ENCODE measurements at places on chromosomes 2 and 18. TPM values are rescaled to one million over a fixed set of nuclear protein-coding genes. Genes with fewer than 3 reads are reported as not detected.

IL1RL2 gene
- total RNA-seq: not detected

CYP1B1 gene
- 1.1 TPM for total RNA-seq

GDF7 gene
- 0.17 TPM for total RNA-seq

DNER gene
- total RNA-seq: 0.91 TPM

UGT1A4 gene
- not detected for total RNA-seq

HIBCH gene
- 54.8 TPM for total RNA-seq

AKAIN1 gene
- not detected for total RNA-seq

CD28 gene
- not detected for total RNA-seq

SLC66A2 gene
- total RNA-seq: 31.6 TPM

UPP2 gene
- not detected for total RNA-seq

WDFY1 gene
- 54.6 TPM for total RNA-seq

RAB6C gene
- total RNA-seq: not detected

IL36A gene
- not detected for total RNA-seq

COLEC12 gene
- total RNA-seq: 0.55 TPM

DNA sequence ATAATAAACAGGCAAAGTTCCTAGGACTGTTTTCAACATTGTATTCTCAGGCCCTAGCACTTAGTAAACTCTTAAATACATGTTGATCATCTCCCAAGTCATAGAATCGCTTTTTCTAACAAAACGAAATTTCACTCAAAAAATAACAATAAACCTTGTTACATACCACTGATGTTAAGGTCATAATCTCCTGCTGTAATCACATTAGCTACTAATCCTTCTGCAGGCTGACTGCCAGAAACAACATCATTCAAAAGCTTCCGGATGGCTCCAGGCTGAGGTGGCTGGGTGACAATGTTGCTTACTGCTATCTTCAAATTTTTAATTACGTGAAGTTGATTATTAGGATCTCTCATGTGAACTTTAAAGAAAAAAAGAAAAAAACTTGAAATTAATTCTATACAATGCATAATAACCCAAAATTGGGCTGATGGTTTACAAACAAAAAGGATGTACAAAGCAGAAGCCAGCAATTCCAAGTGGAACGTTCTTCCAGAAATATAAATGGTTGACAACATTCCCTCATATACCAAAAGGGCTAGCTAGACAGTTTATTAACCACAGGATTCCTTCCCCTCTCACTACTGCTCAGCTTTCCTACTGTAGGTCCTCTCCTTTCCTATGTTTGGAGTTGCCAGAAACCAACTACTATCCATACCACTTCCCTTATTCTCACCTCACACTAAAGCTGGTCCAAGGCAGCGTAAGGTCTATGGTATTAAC, 11.6 kb downstream of the TRAPPC8 start:
- peak overlapping the region; percentile 53 for H3K27ac ChIP-seq
- DNase-seq: no peak
- H3K27me3 ChIP-seq: no peaks in the 10 kb centered on the region
- peaks cover 2% of the 10 kb centered on the region for H3K4me1 ChIP-seq
- H3K4me3 ChIP-seq: no peak overlapping the region

DNA sequence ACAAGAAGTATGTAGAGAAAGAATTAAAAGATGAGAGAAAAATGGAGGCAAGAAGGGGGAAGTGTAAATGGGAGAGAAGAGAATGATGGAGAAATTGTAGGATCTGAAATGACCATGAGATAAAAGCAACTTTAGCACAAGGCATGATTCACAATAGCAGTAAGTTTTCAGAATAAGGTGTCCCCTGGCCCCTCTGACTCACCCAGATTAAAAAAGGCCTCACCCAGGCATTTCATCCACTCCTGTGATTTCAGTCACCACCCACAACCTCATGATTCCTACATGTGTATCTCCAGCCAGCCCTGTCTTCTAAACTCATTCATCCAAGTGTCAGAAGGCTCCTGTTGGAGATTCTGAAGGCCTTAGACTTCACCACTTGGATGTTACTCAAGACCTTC, 56.6 kb downstream of the SP100 start:
- H3K27ac ChIP-seq: no peak overlapping the region
- H3K4me3 ChIP-seq: no peak overlapping the region
- no peaks in the 10 kb centered on the region for H3K4me1 ChIP-seq
- H3K27me3 ChIP-seq: no peaks in the 10 kb centered on the region

GRCh38 chr2:190432567-190433231, 24.5 kb downstream of the MFSD6 start:
- no peaks in the 10 kb centered on the region for H3K27me3 ChIP-seq
- no peaks in the 10 kb centered on the region for H3K4me1 ChIP-seq
- H3K4me3 ChIP-seq: no peak overlapping the region
- no peak overlapping the region for H3K27ac ChIP-seq
- no peak for DNase-seq
- H3K36me3 ChIP-seq: peaks cover 16% of the 10 kb centered on the region

DNA sequence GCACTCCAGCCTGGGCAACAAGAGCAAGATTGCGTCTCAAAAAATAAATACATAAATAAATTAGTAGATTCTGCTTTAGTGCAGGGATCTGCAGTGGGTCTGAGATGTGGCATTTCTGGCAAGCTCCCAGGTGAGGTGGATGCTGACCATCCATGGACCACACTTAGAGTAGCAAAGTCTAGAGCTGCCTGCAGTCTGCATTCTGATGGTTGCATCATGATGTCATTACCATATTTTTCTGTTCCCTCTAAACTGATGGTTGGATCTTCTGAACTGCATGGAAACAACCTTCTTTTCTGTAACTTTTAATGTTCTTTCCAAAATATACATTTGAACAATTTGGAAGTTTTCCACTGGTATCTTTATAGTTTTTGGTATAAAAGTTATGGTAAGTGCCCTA, 42.9 kb downstream of the MYL12B start:
- no peak for DNase-seq
- no peak overlapping the region for H3K4me3 ChIP-seq
- H3K36me3 ChIP-seq: no peaks in the 10 kb centered on the region
- H3K27ac ChIP-seq: no peak overlapping the region
- no peaks in the 10 kb centered on the region for H3K4me1 ChIP-seq

GRCh38 chr2:231785822-231786176, 446 bp upstream of the COPS7B start:
- no peak for DNase-seq
- H3K36me3 ChIP-seq: peaks cover 5% of the 10 kb centered on the region
- H3K27me3 ChIP-seq: no peaks in the 10 kb centered on the region
- peaks cover 32% of the 10 kb centered on the region for H3K4me1 ChIP-seq

GRCh38 chr2:52022006-52022405, 990.1 kb upstream of the NRXN1 start:
- H3K4me1 ChIP-seq: no peaks in the 10 kb centered on the region
- no peaks in the 10 kb centered on the region for H3K36me3 ChIP-seq
- H3K27me3 ChIP-seq: no peaks in the 10 kb centered on the region
- H3K27ac ChIP-seq: no peak overlapping the region
- no peak overlapping the region for H3K4me3 ChIP-seq

- H3K36me3 ChIP-seq: no peaks in the 10 kb centered on the region
- H3K27ac ChIP-seq: no peak overlapping the region
- peaks cover 18% of the 10 kb centered on the region for H3K27me3 ChIP-seq
Observed at GRCh38 chr2:45860136-45861121, 209.0 kb downstream of the PRKCE start.

DNA sequence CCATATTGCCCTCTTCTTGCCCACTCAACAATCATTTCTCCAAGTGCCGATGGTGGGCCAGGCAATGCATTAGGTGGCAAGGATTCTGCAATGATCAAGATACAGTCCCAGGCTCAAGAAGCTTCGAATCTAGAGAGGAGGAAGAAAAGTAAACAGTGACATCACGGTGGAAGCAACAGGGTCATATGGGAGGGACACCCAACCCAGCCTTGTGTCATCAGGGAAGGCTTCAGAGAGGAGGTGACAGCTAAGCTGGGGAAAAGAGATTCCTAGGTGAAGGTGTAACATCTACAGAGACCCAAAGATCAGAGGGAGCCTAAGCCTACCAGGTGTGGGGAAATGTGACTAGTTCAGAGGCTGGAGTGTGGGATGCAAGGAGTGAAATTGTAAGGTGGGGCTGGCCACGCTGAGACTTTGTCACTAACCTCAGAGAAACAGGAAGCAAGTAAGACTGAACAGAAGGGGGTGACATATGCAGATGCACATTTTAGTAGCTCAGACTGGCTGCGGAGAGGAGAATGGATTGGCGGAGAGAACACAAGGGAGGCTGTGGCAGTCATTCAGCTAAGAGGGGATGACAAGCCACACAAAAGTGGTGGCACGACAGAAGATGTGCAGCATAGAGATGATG, 104.9 kb downstream of the ANKRD44 start:
- H3K27ac ChIP-seq: no peak overlapping the region
- DNase-seq: no peak
- no peaks in the 10 kb centered on the region for H3K36me3 ChIP-seq
- no peak overlapping the region for H3K4me3 ChIP-seq

- H3K4me1 ChIP-seq: no peaks in the 10 kb centered on the region
- DNase-seq: no peak
- no peak overlapping the region for H3K27ac ChIP-seq
Observed at GRCh38 chr2:18074476-18074875, 196.0 kb downstream of the KCNS3 start.

DNA sequence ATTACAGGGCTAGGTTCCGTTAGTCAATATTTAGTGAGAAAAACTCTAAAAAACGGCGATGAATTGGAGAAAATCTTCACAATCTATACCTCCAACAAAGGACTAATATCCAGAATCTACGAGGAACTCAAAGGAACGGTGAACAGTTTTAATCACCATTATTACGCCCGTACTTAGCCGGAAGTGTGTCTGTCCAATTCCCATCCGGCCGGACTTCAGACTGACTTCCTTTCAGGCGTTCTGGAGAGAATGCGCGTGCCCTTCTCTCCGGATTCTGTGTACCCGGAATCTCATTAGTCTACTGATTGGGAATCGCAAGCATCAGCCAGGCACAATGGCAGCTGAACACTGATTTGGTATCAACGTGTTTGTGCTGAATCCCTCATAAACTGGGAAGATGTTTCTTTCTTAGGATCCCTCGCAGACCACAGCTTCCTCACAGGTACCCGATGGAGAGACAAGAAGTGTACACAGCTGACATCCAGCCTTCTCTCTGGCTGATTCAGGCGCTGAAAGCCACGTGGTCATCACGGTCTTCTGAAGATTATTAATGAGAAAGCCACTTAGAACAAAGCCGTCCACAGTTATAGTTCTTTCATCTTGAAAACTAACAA, 239.9 kb downstream of the ZNF516 start:
- H3K4me1 ChIP-seq: peaks cover 1% of the 10 kb centered on the region
- H3K36me3 ChIP-seq: no peaks in the 10 kb centered on the region
- no peak overlapping the region for H3K4me3 ChIP-seq
- H3K27me3 ChIP-seq: peaks cover 8% of the 10 kb centered on the region

- no peak overlapping the region for H3K4me3 ChIP-seq
- peaks cover 2% of the 10 kb centered on the region for H3K4me1 ChIP-seq
- no peak overlapping the region for H3K27ac ChIP-seq
- no peaks in the 10 kb centered on the region for H3K36me3 ChIP-seq
- DNase-seq: no peak
Observed at GRCh38 chr2:165544897-165545296, 75.4 kb downstream of the CSRNP3 start.

- H3K27me3 ChIP-seq: no peaks in the 10 kb centered on the region
- no peaks in the 10 kb centered on the region for H3K36me3 ChIP-seq
- no peak for DNase-seq
Observed at GRCh38 chr2:110888411-110888810, 156.0 kb downstream of the ACOXL start.

- peaks cover 33% of the 10 kb centered on the region for H3K36me3 ChIP-seq
- H3K27me3 ChIP-seq: no peaks in the 10 kb centered on the region
- DNase-seq: no peak
- no peaks in the 10 kb centered on the region for H3K4me1 ChIP-seq
- H3K4me3 ChIP-seq: no peak overlapping the region
Observed at GRCh38 chr2:128187032-128187654, 96.1 kb downstream of the UGGT1 start.

GRCh38 chr2:153476491-153476815, 2.1 kb downstream of the RPRM start:
- H3K36me3 ChIP-seq: no peaks in the 10 kb centered on the region
- DNase-seq: no peak
- peaks cover 43% of the 10 kb centered on the region for H3K27me3 ChIP-seq
- H3K27ac ChIP-seq: no peak overlapping the region

DNA sequence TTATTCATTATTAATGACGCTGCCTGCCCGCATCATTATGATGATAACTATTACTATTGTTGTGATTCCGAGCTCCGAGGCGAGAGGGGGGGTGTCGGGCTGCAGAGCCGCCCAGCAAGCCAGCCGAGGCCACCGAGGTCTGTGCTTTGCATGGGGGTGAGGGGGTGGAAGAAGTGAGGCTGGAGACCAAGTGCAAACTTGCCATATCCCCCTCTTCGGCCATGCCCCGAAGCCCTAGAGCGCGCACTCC, 3.6 kb downstream of the BCL11A start:
- peaks cover 4% of the 10 kb centered on the region for H3K27me3 ChIP-seq
- H3K4me3 ChIP-seq: peak overlapping the region; percentile 94
- peak overlapping the region; percentile 87 for H3K27ac ChIP-seq
- H3K4me1 ChIP-seq: peaks cover 28% of the 10 kb centered on the region
- H3K36me3 ChIP-seq: peaks cover 10% of the 10 kb centered on the region
- DNase-seq: no peak

GRCh38 chr2:45938649-45939511, 287.4 kb downstream of the PRKCE start:
- H3K27ac ChIP-seq: peak overlapping the region; percentile 79
- no peaks in the 10 kb centered on the region for H3K36me3 ChIP-seq
- no peak for DNase-seq
- peaks cover 3% of the 10 kb centered on the region for H3K27me3 ChIP-seq
- H3K4me3 ChIP-seq: no peak overlapping the region
- peaks cover 5% of the 10 kb centered on the region for H3K4me1 ChIP-seq

- H3K27me3 ChIP-seq: peaks cover 11% of the 10 kb centered on the region
- H3K27ac ChIP-seq: no peak overlapping the region
- no peaks in the 10 kb centered on the region for H3K36me3 ChIP-seq
- no peak overlapping the region for H3K4me3 ChIP-seq
- no peaks in the 10 kb centered on the region for H3K4me1 ChIP-seq
Observed at GRCh38 chr2:233798335-233799086, 20.4 kb downstream of the MROH2A start.

GRCh38 chr2:86301711-86302202, 35.7 kb downstream of the REEP1 start:
- H3K4me3 ChIP-seq: no peak overlapping the region
- no peak for DNase-seq
- H3K27me3 ChIP-seq: peaks cover 29% of the 10 kb centered on the region
- no peak overlapping the region for H3K27ac ChIP-seq
- no peaks in the 10 kb centered on the region for H3K4me1 ChIP-seq

- no peaks in the 10 kb centered on the region for H3K36me3 ChIP-seq
- peaks cover 2% of the 10 kb centered on the region for H3K27me3 ChIP-seq
- no peak for DNase-seq
- no peaks in the 10 kb centered on the region for H3K4me1 ChIP-seq
- no peak overlapping the region for H3K27ac ChIP-seq
Observed at GRCh38 chr18:25805323-25805722, 285.1 kb downstream of the SS18 start.

- H3K27ac ChIP-seq: no peak overlapping the region
- H3K36me3 ChIP-seq: peaks cover 2% of the 10 kb centered on the region
- no peaks in the 10 kb centered on the region for H3K27me3 ChIP-seq
- no peak overlapping the region for H3K4me3 ChIP-seq
- DNase-seq: no peak
Observed at GRCh38 chr18:62773691-62774090, 58.4 kb downstream of the PHLPP1 start.
